ENCODE measurements at places on chromosomes 2 and 18.

DNA sequence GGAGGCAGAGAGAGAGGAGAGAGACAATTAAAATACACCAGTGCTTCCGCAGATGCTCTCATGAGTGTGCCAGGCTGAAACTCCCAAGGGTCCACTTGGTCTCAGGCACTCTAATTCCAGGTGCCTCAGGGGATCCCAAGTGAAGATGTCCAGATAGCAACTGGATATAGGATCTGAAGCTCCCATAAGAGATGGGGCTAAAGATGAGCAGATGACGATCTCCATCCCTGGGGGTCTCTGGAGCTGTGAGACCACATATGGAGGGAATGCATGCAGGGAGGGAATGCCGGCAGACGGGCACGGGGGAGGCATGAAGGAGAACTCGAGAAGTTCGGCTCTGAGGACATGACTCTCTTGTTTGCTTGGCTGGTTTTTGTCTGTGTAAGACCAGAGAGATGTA is 223.7 kb upstream of the RAB6C start:
- DNase-seq = no peak

DNA sequence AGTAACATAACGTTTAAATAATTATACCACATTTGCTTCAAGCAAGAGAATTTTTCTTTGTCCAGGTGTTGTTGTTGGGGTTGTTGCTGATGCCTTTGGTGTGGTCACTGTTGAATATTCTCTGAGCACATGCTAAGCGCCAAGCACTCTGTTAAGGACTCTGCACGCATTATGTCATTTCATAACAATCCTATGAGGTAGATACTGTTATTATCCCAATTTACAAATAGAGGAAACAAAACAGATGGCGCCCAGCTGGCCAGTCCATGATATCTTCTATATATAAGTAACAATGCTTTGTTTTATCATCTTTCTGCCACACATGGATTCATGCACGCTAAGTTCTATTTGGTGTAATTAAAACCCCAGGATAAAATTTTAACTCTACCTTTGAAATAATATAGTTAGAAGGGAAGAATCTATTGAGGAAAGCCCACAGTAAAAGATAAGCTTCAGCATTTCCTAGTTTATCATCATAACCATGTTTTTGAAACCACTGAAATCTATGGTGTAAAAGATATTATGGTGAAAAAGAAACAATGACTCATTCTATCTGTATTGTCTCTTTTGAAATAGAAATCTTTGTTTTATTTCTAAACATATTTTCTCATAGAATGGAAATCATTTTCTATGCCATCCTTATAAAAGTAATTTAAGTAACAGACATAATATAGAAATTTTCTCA is 199.7 kb downstream of the PID1 start:
- DNase-seq = peak; percentile 25

- DNase-seq = no peak
These were observed 239.1 kb downstream of the ICOS start for GRCh38 chr2:204175552-204176271.

GRCh38 chr2:41851554-41851953 is 196.3 kb upstream of the PKDCC start:
- DNase-seq = no peak

- DNase-seq = no peak
These were observed 23.6 kb upstream of the RAB1A start for GRCh38 chr2:65153515-65153914.

DNA sequence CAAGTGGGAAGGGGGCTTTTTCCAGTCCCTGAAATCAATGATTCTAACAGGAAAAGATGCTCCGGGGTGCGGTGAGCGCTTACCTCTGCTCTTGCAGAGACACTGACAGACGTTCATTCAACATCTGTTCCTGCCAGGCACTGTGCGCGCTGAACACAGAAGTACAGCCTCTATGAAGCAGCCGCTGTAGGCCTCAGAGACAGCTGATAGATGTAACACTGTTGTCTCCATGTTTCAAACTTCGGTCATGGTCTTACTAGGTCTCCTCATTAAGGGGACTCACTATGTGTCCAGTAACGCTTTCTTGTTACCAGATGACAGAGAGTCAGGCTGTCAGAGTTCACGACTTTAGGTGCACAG is 649 bp upstream of the CLIP4 start:
- no peak for DNase-seq

DNA sequence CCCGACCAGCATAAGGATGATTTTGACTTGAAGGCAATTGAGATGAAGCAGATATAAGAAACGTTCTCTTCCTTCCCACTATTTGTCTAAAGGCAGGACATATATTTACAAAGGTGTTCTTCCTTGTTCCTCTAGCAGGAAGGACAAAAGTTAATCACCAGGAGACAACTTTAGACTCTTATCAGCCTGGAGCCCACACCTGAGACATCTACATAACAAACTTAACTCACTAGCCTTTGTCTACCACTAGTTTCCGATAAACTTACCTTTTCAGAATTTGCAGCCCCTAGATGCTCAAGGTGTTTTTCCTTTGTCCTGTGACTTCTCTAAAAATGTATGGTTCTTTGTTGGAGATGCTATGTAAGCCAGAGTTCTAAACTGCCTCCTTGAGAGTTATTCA is 1047.8 kb upstream of the NXPH2 start:
- no peak for DNase-seq

- no peak for DNase-seq
These were observed 615 bp upstream of the CCNT2 start for GRCh38 chr2:134917888-134918525.

- DNase-seq = no peak
These were observed 200.5 kb upstream of the HDAC4 start for GRCh38 chr2:239601201-239601851.

- DNase-seq = no peak
These were observed 26.1 kb upstream of the AAK1 start for GRCh38 chr2:69669666-69670065.

DNA sequence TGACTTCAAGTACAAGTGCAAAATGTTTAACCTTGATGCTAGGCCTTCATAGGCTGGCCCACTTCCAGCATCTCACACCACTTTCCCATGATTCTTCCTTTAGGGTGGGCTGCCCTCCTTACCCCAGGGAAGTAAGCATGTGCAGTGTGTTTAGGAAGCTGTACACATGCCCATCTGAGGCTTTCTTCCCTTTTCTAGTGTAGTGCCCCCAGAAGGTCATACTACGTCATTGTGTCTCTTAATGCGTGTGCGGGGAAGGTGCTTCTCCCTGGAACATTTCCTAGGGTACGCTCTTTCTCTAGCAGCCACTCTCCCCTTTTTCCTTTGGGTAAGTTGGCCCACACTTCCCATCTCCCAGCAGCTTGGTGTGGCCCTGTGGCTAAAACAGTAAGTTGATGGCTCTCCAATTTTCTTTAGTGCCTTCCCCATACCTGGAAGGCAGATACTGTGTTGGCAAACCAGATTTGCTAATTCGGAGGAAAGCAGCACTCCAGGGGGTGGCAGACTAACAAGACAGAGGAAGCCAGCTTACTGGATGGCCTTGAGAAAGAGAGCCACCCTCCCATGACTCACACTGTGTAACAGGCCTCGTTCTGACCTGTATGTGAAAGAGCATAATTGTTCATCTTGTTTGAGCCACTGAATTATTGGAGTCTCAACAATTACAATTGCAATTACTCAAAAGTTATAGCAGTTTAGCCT is 1.1 kb upstream of the SULT6B1 start:
- DNase-seq = no peak

DNA sequence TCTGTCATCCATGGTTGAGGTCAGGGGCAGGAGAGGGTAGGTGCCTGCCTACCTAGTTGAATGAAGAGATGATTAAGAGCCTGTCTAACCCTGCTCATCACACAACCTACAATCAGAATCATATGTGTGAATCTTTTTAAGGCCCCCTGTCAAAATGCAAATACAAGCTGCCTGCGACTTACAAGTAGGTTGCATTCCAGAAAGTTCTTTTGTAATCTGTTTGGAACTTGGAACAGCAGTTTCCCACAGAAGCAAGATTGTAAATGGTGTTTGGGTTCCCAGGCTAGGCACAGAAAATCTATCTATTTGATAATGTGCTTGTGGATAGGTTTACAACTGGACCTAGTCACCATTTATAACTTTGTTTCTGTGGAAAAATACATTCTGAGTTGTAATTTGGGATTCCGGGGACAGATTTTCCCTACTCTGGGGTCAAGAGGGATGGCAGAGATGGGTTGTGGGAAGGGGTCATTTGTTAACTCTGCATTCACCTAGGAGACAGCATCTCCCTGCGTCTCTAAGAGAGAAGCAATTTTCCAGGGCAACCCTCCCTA is 4.4 kb downstream of the LIPG start:
- DNase-seq = no peak

All from left ventricle myocardium inferior (tissue), 1 donor.